Stomach (tissue), 19 donors: ENCODE measurements at places on chromosomes 6 and 20. TPM values are rescaled to one million over a fixed set of nuclear protein-coding genes. Genes with fewer than 3 reads are reported as not detected.

- no peak overlapping the region for H3K27ac ChIP-seq
- H3K4me1 ChIP-seq = peaks cover 59% of the 10 kb centered on the region
- DNase-seq = no peak
- no peak overlapping the region for H3K4me3 ChIP-seq
Observed at GRCh38 chr20:25856256-25856884, 159.7 kb upstream of the ZNF337 start.

- H3K27me3 ChIP-seq = peaks cover 21% of the 10 kb centered on the region
- no peaks in the 10 kb centered on the region for H3K36me3 ChIP-seq
- no peak for DNase-seq
- no peak overlapping the region for H3K27ac ChIP-seq
- H3K4me1 ChIP-seq = peaks cover 20% of the 10 kb centered on the region
Observed at GRCh38 chr20:51566594-51566993, 24.1 kb upstream of the NFATC2 start.

DNA sequence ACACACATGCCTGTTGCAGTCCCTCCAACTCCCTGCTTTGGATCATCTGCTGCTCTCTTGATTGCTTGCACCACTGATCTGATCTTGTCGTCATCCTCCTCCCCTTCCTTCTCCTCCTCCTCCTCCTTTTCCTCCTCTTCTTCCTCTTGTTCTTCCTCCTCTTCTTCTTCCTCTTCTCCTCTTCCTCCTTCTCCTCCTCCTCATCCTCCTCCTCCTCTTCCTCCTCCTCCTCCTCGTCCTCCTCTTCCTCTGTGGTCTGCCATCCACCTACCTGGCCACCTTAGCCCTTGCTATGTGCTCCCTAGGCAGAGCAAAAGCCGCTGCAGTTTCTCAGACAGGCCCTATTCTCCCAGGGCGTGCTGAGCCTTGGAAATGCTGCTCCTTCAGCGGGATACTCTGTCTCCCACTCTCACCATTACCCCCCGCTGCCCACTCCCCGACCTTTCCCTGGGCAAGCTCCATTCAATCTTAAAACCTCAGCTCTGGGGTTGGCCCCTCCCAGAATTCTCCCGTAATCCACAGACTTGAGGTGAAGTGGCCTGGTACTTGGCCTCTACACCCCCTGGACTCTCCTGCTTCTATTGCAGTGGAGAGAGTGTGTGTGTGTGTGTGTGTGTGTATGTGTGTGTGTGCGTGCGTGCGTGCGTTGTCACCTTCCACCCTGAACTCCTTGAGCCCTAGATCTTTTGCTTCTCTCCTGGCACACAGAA lies 105.0 kb downstream of the SASH1 start:
- H3K4me1 ChIP-seq = no peaks in the 10 kb centered on the region
- H3K27me3 ChIP-seq = no peaks in the 10 kb centered on the region
- H3K27ac ChIP-seq = no peak overlapping the region
- DNase-seq = no peak
- no peak overlapping the region for H3K4me3 ChIP-seq

DNA sequence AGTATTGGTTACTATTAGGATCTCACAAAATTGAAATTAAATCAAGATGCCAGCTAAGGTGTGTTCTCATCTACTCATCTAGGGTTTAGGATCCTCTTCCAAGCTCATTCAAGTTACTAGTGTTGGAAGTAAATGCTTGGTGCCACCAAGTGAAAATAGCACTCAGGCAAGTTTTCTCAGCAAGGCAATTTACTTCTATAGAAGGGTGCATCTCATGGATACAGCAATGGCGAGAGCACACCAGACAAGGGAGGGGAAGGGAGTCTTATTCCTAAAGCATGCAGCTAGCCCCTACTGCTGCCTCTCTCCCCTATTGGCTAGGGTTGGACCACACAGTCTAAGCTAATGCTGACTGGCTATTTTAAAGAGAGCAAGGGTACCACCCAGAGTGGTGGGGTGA lies 23.0 kb upstream of the FAM8A1 start:
- no peak for DNase-seq
- H3K36me3 ChIP-seq = no peaks in the 10 kb centered on the region
- H3K4me1 ChIP-seq = no peaks in the 10 kb centered on the region
- no peak overlapping the region for H3K4me3 ChIP-seq
- H3K27ac ChIP-seq = no peak overlapping the region

- H3K4me1 ChIP-seq = no peaks in the 10 kb centered on the region
- DNase-seq = no peak
- H3K27me3 ChIP-seq = no peaks in the 10 kb centered on the region
- no peaks in the 10 kb centered on the region for H3K36me3 ChIP-seq
- H3K4me3 ChIP-seq = no peak overlapping the region
- H3K27ac ChIP-seq = no peak overlapping the region
Observed at GRCh38 chr6:72974276-72974675, 251.0 kb downstream of the KHDC1L start.

GRCh38 chr6:81237226-81237625 lies 515.3 kb downstream of the TENT5A start:
- no peak overlapping the region for H3K4me3 ChIP-seq
- H3K27me3 ChIP-seq = no peaks in the 10 kb centered on the region
- H3K4me1 ChIP-seq = no peaks in the 10 kb centered on the region
- H3K27ac ChIP-seq = no peak overlapping the region

GRCh38 chr6:43396408-43397149 lies 27.1 kb upstream of the ZNF318 start:
- no peak overlapping the region for H3K4me3 ChIP-seq
- DNase-seq = peak; percentile 40
- H3K36me3 ChIP-seq = no peaks in the 10 kb centered on the region
- no peak overlapping the region for H3K27ac ChIP-seq
- no peaks in the 10 kb centered on the region for H3K27me3 ChIP-seq

DNA sequence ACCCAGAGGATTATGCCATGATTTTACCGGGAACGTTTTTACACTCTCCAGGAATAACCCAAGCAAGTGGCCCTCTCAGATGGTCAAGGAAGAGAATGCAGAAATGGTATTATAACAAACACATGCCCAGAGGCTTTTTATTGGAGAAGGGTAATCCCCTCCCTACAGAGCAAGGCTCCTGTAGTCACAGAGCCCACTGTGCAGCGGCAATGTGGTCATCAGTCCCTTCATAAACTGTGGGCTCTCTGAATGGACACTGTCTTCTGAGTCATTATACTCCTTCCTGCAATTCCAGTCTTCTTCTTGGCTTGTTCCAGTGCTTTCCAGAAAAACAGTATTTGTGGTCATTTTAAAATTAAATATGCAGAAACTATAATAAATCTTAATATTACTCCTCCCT lies 74.7 kb downstream of the LAMA4 start:
- peaks cover 10% of the 10 kb centered on the region for H3K36me3 ChIP-seq
- no peak for DNase-seq
- H3K4me3 ChIP-seq = no peak overlapping the region
- H3K4me1 ChIP-seq = peaks cover 3% of the 10 kb centered on the region
- H3K27ac ChIP-seq = no peak overlapping the region
- no peaks in the 10 kb centered on the region for H3K27me3 ChIP-seq

DNA sequence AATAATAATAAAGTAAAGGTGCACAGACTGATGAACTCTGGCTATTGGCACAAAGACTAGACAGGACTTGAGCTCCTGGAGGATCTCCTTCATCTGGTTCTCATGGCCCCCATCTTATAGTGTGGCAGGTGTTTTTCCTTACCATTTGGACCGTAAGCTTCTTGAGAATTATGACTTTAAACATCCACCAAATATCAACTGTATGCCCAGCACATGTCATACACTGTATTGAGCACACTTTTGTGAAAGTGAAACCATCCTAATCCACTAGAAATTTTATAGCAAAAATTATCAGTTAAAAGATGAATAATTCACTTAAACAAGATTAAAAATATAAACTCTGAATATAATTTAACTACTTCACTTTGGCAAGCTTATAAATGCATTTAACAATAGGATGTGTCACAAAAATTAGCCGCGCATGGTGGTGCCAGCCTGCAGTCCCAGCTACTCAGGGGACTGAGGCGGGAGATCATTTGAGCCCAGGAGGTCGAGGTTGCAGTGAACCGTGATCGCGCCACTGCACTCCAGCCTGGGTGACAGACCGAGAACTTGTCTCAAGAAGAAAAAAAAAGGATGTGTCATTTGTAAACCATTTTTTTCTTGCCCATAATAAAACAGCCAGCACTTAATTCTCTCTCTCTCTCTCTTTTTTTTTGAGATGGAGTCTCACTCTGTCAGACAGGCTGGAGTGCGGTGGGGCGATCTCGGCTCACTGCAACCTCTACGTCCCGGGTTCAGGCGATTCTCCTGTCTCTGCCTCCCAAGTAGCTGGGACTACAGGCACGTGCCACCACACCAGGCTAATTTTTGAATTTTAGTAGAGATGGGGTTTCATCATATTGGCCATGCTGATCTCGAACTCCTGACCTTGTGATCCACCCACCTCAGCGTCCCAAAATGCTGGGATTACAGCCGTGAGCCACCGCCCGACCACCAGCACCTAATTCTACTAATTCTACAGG lies 9.1 kb downstream of the HIVEP2 start:
- DNase-seq = no peak
- no peaks in the 10 kb centered on the region for H3K27me3 ChIP-seq
- no peak overlapping the region for H3K4me3 ChIP-seq
- no peaks in the 10 kb centered on the region for H3K4me1 ChIP-seq

DNA sequence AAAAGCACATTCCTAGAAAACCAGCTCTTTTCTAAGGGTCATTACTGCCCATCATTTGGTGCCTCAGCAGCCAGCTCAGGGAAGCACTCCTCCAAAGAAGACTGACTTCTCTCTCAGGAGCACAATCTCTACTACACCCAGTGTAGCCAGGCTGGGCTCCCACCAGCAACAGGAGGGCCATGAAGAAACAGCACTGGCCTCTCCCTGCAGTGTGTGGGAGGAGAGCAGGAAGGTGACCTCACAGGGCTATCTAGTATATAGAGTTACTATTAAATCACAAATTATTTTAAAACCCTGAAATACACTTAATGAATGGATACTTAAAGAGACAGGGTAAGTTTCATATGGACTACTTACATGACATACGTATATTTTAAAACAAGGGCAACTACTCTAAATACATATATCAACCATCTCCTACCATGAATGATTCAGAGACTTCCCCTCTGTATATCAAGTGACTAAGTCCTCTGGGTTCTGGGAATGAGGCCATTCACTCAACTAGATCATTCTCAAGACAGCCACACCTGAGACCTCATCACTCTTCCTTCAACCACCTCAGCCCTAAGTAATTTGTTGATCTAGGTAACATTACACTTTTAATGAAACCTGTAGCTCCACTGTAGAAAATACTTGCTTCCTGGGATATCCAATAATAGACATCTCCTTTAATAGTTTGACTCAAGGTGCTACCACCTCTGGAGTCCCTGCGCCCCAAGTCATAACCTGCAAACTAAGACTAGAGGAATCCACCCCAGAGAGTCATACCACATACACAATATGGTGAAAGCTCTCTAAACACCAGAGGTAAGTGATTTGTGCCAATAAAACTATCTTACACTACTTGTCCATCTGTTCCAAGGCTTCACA lies 25.2 kb downstream of the TBX18 start:
- no peaks in the 10 kb centered on the region for H3K4me1 ChIP-seq
- no peak overlapping the region for H3K4me3 ChIP-seq
- no peaks in the 10 kb centered on the region for H3K27me3 ChIP-seq
- no peak overlapping the region for H3K27ac ChIP-seq

DNA sequence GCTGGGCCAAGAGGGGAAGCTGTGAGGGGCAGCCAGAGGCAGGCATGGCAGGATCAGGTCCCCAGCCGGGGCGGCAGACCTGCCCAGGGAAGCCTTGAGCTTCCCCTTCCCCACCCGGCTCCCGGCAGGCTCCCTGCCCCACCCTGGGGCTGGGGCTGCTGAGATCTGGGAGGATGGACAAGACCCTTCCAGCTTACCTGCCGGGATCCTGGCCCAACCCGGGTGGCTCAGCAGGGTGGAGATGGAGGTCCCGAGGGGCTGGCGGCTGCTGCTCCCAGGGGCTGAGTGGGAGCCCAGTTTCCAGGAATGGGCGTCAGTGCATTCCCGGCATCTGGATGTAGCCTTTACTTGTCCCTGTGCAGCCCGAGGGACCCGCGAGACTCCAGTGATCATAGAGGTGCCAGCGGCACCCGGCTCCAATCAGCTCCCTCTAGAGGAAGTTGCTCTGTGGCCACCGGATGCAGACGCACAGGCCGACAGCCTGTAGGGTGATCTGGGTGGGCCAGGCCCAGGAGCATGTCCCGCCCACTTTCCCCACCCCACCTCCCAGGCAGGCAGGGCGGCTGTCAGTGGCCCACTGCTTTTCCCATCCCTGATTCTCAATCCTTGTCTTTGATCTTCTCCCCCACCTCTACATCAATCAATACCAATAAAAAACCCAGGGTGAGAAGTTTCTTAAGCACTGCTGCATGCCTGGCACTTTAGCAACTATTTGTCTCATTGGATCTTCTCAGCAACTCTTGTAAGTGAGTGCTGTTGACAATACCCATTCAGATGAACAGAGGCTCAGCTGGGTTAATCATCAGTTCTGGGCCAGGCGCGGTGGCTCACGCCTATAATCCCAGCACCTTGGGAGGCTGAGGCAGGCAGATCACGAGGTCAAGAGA lies at the start of gene BAK1:
TSS of gene BAK1 (minus strand) at position 449 of the 887 bp plus-strand sequence. CDS start 2,672 bp downstream, outside the sequence.
- no peaks in the 10 kb centered on the region for H3K27me3 ChIP-seq
- H3K4me1 ChIP-seq = peaks cover 26% of the 10 kb centered on the region
- peak within 1 kb of the TSS; percentile 70 for H3K4me3 ChIP-seq
- H3K27ac ChIP-seq = peak within 1 kb of the TSS; percentile 85

DNA sequence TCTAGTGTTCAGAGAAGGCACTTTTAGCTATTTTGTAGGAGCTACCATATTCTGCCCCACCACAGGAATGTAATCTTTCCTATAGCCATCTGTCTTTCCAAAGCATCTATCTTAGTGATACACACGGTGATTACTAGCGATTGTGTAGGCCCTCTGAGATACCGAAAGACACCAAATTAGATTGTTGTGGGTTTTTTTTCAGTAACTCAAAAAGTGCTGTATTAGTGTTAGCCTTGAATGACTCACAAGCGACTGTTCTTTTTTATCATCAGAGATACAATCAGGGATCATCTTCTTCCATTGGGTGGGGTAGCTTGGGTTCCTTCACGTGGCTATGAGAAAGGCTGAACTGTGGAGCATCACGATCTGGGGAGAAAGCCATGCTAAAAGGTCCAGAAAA lies 160.2 kb downstream of the MTFR2 start:
- no peak overlapping the region for H3K4me3 ChIP-seq
- DNase-seq = no peak
- no peaks in the 10 kb centered on the region for H3K27me3 ChIP-seq

DNA sequence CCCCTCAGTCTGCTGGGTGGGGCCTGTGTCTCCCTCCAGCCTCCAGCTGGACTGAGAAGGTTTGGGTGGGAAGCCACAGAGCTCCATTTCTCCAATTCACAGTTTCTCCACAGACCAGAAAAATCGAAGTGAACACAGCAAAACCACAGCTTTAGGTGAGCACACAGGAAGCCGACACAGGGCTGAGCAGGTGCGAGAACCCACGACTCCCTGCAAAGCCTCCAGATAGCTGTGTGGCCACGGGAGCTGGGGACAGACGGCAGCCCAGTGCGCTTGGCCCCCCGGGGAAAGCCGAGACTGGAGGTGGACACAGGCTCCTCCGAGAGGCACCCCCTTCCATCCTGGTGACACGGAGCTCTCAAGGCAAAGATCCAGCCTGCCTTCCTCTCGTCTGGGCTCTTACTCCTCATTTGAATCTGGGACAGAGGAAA lies 29.0 kb upstream of the MPC1 start:
- no peaks in the 10 kb centered on the region for H3K4me1 ChIP-seq
- no peak for DNase-seq
- H3K36me3 ChIP-seq = peaks cover 60% of the 10 kb centered on the region
- H3K4me3 ChIP-seq = no peak overlapping the region
- H3K27me3 ChIP-seq = no peaks in the 10 kb centered on the region

The LRRC73 gene
- total RNA-seq = 1.0 TPM

The OPN5 gene
- total RNA-seq = not detected

The MOG gene
- not detected for total RNA-seq

The TBXT gene
- total RNA-seq = not detected

The SLC35B3 gene
- total RNA-seq = 7.7 TPM

The LAMA2 gene
- 20.0 TPM for total RNA-seq

The VSX1 gene
- total RNA-seq = not detected
